ENCODE measurements at places on chromosomes 3 and 15. TPM values are rescaled to one million over a fixed set of nuclear protein-coding genes. Genes with fewer than 3 reads are reported as not detected.

- H3K36me3 ChIP-seq: no peaks in the 10 kb centered on the region
- H3K27me3 ChIP-seq: no peaks in the 10 kb centered on the region
- no peak overlapping the region for H3K27ac ChIP-seq
Measured at GRCh38 chr3:176906046-176906905, 291.0 kb downstream of the TBL1XR1 start.

GRCh38 chr3:104832530-104832929 lies 534.2 kb upstream of the ALCAM start:
- DNase-seq: no peak
- no peaks in the 10 kb centered on the region for H3K36me3 ChIP-seq
- no peak overlapping the region for H3K4me3 ChIP-seq
- H3K4me1 ChIP-seq: no peaks in the 10 kb centered on the region

GRCh38 chr15:78978601-78979179 lies 33.8 kb upstream of the CTSH start:
- H3K4me3 ChIP-seq: no peak overlapping the region
- no peaks in the 10 kb centered on the region for H3K27me3 ChIP-seq
- H3K36me3 ChIP-seq: no peaks in the 10 kb centered on the region
- no peak overlapping the region for H3K27ac ChIP-seq
- no peaks in the 10 kb centered on the region for H3K4me1 ChIP-seq
- no peak for DNase-seq

The RTP3 gene
- not detected for total RNA-seq

DNA sequence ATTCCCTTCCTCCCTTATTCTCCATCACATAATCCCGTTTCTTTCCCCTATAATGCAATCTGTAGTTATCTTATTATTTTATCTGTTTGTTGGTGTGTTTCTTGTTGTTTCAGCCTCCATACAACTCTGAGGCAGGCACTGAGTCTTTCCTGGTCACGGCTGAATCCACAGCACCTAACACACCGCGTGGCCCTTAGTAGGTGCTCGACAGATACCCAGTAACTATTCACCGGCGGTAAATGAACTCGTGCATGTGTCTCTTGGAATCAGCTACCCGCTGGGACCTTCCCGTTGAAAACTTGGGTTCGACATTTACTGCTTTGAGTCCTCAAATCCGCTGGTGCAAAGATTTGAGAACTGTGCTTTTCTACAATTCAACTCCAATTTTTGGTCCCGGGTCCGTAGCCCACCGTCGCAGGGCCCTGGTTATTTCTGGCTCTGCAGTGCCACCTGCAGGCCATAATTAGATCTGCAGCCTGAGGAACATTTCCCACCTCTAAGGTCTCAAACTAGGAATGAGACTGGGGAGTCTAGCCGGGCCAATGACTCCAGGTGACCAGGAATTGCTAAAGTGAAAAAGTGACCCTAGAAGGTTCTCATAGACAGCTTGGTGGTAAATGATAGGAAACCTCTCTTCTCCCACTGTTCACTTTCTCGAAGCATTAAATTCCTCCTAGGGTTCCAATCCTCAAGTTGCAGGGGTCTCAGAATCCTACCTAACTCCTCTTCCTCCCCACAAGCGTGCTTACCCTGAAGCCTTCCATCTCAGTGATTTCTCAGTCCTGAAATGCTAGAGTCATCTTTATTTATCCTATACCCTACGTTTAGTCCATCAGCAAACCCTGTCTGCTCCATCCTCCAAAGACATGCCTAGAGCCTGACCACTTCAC lies 40.0 kb upstream of the TRH start:
- H3K36me3 ChIP-seq: no peaks in the 10 kb centered on the region
- H3K4me1 ChIP-seq: peaks cover 4% of the 10 kb centered on the region
- H3K27ac ChIP-seq: no peak overlapping the region
- H3K4me3 ChIP-seq: no peak overlapping the region
- no peak for DNase-seq

GRCh38 chr3:22474706-22475445 lies 723.9 kb upstream of the ZNF385D start:
- H3K27me3 ChIP-seq: no peaks in the 10 kb centered on the region
- H3K36me3 ChIP-seq: no peaks in the 10 kb centered on the region
- no peaks in the 10 kb centered on the region for H3K4me1 ChIP-seq

DNA sequence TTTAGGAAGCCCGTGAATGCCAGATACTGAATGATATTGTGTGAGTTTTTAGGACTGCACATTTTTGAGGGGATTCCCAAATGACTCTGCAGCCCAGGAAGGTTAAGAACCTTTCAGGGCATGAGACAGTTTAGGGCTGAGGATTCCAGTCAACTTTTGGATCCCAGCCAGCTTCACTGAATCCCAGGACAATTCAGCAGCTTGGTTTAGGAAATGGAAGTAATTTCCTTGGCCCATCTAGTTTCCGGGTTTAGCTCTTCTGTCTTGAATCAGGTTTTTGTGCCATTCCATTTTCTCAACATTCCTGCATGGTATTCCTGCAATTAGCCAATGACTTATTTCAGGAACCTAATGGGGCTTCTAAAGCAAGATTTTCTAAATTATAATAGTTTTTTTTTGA lies 253.9 kb downstream of the LSAMP start:
- H3K4me1 ChIP-seq: no peaks in the 10 kb centered on the region
- H3K27ac ChIP-seq: no peak overlapping the region
- no peak for DNase-seq

The CHRD gene
- 0.24 TPM for total RNA-seq
